Muscle of leg (tissue), 16 donors: ENCODE measurements at places on chromosomes 7 and 10. TPM values are rescaled to one million over a fixed set of nuclear protein-coding genes. Genes with fewer than 3 reads are reported as not detected.

Gene MDFIC
- 44.3 TPM for total RNA-seq

Gene SYT15
- total RNA-seq, result 1.1 TPM

Gene ADAM12
- total RNA-seq, result 16.0 TPM

Gene TRIM73
- total RNA-seq, result 1.6 TPM

Gene SFXN2
- total RNA-seq, result 6.6 TPM

Gene TAS2R41
- total RNA-seq, result not detected

Gene PLPP4
- 0.62 TPM for total RNA-seq

Gene KNDC1
- total RNA-seq, result 2.7 TPM

Gene MYO1G
- 0.58 TPM for total RNA-seq

Gene ABCB4
- 0.49 TPM for total RNA-seq

Gene CYP3A4
- 0.04 TPM for total RNA-seq

Gene AOAH
- 3.7 TPM for total RNA-seq

DNA sequence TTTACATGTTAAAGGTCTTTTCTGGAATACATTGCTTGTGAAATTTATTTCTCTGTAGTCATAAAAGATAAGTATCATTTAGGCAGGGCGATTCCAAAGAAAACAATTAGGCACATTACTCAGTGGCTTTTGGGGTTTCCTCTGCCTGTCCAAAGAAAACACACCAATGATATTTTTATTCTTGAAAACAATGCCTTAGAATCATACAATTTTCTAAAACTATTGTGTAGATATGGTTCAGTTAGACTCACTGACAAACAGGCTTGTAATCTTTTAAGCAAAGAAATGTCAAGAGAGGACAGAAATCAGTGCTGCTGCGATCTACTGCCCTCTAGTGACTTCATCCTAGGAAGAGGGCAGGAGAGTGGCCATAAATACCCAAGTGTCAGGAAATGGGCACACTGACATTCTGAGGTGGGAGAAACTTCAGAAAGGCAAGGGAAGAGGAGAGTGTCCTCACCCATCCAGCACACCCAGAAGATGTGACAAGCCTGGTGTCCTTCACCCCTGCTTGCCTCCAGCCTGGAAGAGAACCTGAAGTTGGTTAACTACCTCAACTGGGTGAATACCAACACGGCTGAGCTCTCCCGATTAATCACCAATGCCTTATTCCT is 120.5 kb downstream of the GALNT11 start:
- H3K27me3 ChIP-seq, result no peaks in the 10 kb centered on the region
- H3K36me3 ChIP-seq, result peaks cover 61% of the 10 kb centered on the region
- no peaks in the 10 kb centered on the region for H3K4me1 ChIP-seq

GRCh38 chr10:78742406-78742729 is 326.4 kb upstream of the ZMIZ1 start:
- peaks cover 55% of the 10 kb centered on the region for H3K4me1 ChIP-seq
- no peaks in the 10 kb centered on the region for H3K36me3 ChIP-seq
- H3K4me3 ChIP-seq, result no peak overlapping the region
- H3K27me3 ChIP-seq, result peaks cover 6% of the 10 kb centered on the region
- no peak for DNase-seq
- peak overlapping the region; percentile 76 for H3K27ac ChIP-seq

- no peak overlapping the region for H3K4me3 ChIP-seq
- no peaks in the 10 kb centered on the region for H3K36me3 ChIP-seq
- no peaks in the 10 kb centered on the region for H3K4me1 ChIP-seq
- no peak for DNase-seq
Observed at GRCh38 chr7:78118470-78118869, 319.9 kb downstream of the PHTF2 start.

DNA sequence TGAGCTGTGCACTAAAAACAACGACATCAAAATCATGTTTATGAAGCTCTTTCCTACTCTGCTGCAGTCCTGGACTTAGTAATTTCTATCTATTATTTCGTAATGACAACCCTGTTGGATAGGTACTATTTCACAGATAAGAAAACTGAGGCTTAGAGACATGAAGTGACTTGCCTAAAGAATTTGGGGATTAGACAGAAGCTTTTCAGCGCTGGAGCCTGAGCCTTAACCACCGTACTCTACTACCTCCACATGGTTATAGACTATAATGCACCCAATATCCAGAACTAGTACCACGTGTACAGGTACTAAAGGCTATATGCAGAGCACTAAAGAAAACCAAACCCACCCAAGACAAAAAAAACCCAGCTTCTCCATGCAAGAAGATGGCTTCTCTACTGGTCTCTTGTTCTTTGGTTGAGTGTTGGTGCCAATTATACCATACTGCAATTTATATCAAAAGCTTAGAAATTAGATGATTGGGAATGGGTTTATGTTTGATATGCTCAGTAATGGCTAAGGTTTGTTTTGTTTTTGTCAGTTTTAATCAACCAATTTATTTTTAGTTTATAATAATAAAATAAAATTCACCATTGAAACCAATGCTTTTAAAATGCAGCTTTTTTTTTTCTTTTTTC is 6.5 kb upstream of the SNX10 start:
- H3K27me3 ChIP-seq, result no peaks in the 10 kb centered on the region
- no peak for DNase-seq
- H3K36me3 ChIP-seq, result no peaks in the 10 kb centered on the region

DNA sequence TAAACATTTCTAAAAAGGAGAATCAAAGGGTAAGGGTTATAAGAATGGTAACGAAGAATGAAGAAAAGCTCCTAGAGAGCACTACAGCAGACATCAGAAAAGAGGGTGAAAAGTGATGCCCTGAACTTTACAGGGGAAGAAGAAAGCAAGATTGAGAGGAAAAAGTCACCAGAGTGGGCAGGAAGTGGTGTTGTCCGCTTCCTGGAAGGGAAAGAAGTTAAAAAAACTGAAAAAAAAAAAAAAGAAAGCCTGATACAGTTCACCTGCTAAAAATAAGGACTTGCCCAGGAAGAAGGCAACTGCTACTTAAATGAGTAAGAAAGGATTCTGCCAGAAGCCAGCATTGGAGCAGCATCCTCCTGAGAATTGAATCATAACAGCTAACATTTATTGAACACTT is 330.1 kb upstream of the PHF14 start:
- DNase-seq, result no peak
- no peak overlapping the region for H3K27ac ChIP-seq
- H3K4me1 ChIP-seq, result no peaks in the 10 kb centered on the region

DNA sequence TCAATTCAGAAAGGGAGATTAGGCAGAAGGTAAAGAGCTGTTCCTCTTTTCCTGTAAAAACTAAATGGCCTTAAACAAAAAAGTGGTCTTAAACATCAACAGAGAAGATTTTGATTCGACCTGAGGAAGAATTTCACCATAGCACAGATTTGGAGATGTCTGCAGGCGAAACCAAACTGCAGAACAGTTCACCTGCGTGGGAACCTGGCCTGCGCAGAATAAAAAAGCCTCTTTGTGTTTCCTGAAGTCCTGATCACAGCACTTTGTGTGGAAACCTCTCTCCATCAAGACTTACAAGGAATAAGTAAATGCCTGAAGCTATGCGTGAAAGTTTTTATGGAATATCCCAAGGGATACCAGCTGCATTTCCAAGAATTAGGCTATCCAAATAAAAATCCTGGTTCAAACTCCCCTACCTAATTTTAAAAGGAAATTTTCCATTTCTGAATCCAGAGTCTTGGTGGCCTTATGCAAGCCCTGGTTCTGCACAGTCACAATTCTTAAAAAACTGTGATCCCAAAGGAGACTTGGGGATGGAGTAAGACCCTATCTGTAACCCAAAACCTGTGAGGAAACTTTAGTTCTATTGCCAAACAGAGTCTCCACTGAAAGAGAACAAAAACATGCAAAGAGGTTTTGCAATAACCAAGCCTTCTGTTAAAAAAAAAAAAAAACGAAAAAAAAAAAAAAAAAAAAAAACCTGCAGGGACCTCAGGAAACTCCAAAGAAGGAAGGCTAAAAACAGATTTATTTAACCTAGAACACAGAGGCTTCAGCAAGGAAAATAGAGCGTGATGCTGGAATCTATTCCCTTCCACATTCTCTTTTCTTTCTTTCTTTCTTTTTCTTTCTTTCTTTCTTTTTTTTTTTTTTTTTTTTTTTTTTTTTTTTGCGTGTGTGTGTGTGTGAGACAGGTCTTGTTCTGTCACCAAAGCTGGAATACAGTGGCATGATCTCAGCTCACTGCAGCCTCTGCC is 10.4 kb downstream of the CALML3 start:
- DNase-seq, result peak; percentile 90
- H3K4me1 ChIP-seq, result peaks cover 51% of the 10 kb centered on the region
- no peaks in the 10 kb centered on the region for H3K27me3 ChIP-seq

DNA sequence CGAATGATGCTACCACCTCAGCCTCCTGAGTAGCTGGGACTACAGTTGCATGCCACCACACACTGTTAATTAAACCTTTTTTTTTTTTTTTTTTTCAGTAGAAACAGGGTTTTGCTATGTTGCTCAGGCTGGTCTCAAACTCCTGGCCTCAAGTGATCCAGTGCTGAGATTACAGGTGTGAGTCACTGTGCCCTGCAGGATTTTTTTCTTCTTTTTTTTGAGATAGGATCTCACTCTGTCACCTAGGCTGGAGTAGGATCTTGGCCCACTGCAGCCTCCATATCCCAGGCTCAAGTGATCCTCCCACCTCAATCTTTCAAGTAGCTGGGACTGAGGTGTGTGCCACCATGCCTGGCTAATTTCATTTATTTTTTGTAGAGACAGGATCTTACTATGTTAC is 6.4 kb downstream of the ACTA2 start:
- H3K27ac ChIP-seq, result no peak overlapping the region
- H3K4me1 ChIP-seq, result peaks cover 8% of the 10 kb centered on the region
- no peak overlapping the region for H3K4me3 ChIP-seq
- DNase-seq, result no peak

DNA sequence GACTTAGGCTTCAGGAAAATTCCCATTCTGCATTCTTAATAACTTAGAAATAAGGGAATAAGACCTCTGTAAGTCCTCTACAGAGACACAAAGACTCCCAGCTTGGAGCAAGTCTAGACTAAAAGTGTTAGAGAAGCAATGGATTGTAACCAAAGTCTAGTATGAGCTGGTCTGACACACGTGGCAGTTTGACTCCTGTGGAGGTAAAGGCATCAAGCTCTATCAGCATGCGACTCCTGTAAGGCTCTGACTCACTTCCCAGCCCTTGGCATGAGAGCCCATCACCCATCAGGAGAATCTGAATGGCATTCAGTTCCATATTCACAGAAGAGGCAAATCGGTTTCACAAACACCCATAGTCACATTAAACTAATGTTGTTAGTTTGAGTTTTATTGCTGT is 4.4 kb upstream of the VSTM4 start:
- H3K27ac ChIP-seq, result no peak overlapping the region
- no peak for DNase-seq
- no peak overlapping the region for H3K4me3 ChIP-seq

GRCh38 chr7:22193450-22193983 is 163.4 kb downstream of the RAPGEF5 start:
- H3K27ac ChIP-seq, result no peak overlapping the region
- DNase-seq, result peak; percentile 67
- H3K36me3 ChIP-seq, result no peaks in the 10 kb centered on the region
- peaks cover 2% of the 10 kb centered on the region for H3K27me3 ChIP-seq

GRCh38 chr7:123041101-123041500 is 45.6 kb upstream of the TAS2R16 start:
- H3K27ac ChIP-seq, result no peak overlapping the region
- no peak overlapping the region for H3K4me3 ChIP-seq
- no peaks in the 10 kb centered on the region for H3K4me1 ChIP-seq
- no peak for DNase-seq
- H3K27me3 ChIP-seq, result no peaks in the 10 kb centered on the region

DNA sequence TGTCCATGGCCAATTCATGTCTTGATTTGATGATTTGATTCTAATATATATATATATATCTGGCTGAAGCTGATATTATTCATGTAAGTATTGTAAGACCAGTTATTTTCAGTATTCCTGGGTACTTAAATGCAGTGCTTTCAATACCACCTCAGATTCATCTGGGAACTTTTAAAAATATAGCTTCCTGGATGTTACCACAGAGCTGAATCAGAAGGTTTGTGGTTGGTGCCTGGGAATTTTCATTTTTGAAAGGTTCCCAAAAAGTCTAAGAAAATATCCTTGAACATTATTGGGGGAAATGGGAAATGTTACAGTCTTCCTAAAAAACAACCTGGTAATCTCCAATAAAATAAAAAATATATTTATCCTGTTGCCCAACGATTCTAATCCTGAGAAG is 10.7 kb upstream of the PPP3CB start:
- H3K27me3 ChIP-seq, result no peaks in the 10 kb centered on the region
- DNase-seq, result no peak
- peaks cover 10% of the 10 kb centered on the region for H3K36me3 ChIP-seq
- no peak overlapping the region for H3K4me3 ChIP-seq
- no peak overlapping the region for H3K27ac ChIP-seq
- no peaks in the 10 kb centered on the region for H3K4me1 ChIP-seq

- no peaks in the 10 kb centered on the region for H3K27me3 ChIP-seq
- no peak overlapping the region for H3K4me3 ChIP-seq
- DNase-seq, result no peak
- H3K4me1 ChIP-seq, result peaks cover under 1% of the 10 kb centered on the region
- no peaks in the 10 kb centered on the region for H3K36me3 ChIP-seq
Observed at GRCh38 chr7:36309716-36310115, 79.9 kb upstream of the ANLN start.

DNA sequence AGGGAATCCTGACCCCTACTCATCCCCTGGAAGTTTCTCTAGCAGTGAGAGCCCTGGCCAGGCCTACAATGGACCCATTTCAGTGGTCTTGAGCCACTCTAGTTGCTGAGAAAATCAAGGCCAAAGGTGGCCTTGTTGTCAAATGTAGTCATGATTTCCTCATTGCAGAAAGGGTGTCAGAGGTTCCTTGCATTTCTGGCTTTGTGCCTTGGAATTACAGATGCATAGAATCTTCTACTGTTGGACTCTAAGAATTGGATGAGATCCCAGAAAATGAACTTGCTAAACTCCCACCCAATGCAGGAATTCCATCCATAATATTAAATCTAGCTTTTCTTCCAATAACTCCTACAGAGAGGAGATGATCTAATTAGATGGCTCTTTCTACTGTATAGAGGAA is 12.2 kb downstream of the CPA2 start:
- DNase-seq, result peak; percentile 99
- H3K4me1 ChIP-seq, result peaks cover 63% of the 10 kb centered on the region
- H3K36me3 ChIP-seq, result no peaks in the 10 kb centered on the region
- H3K27ac ChIP-seq, result peak overlapping the region; percentile 97
- no peak overlapping the region for H3K4me3 ChIP-seq
